ENCODE measurements at places on chromosomes 1 and 21.

DNA sequence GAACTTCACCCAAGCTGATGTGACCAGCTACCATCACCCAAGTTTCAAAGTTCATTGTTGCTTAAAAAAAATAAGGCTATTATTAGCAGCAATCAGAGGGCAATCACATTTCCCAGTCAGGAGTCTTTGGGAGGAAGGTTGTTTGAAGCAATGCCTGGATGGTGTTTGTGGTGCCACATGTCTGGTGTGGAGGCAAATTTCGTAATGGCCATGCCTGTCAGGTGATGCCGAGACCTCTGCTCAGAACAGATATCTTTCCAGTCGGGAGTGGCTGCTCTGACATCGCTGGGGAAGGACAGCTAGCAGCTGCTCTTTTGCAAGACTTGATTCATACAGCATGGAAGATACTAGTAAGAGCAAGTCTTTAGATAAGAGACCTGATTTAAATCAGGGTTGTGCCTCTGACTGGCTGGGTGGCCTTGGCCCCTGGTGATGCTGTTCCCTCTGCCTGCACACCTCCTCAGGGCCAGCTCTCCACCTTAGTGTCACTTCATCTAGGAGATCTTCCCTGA, 187.8 kb upstream of the JUN start:
- no peak for DNase-seq

GRCh38 chr1:35231287-35231686, 37.2 kb upstream of the ZMYM4 start:
- no peak for DNase-seq

DNA sequence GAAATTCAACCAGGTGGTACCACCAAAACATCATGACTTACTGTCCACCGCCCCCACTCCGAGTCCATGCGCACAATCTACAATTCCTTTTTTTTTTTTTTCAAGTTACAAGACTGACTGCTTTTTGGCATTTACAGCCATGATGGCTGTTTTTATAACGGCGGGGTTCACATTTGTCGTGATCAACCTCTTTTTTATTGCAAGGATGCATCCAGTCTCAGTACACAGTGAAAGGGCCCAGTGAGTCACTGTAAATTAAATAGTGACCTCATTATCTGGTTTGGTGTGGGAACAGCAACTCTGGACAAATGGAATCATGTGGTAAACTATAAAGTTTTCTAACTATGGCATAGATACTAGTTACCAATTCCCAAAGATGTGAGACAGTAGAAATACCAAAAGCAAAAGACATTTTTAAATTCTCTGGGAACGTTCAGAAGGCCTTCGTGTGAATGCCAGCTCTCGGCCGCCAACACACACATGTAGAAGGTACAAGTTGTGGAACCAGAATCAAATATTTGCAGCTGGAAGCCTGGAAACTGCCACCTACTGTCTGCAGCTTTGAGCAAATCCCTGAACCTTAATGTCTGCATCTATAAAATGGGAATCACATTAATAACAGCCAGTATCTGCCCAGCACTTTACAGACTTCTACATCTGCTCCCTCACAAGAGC, 4.9 kb downstream of the GLIS1 start:
- no peak for DNase-seq

DNA sequence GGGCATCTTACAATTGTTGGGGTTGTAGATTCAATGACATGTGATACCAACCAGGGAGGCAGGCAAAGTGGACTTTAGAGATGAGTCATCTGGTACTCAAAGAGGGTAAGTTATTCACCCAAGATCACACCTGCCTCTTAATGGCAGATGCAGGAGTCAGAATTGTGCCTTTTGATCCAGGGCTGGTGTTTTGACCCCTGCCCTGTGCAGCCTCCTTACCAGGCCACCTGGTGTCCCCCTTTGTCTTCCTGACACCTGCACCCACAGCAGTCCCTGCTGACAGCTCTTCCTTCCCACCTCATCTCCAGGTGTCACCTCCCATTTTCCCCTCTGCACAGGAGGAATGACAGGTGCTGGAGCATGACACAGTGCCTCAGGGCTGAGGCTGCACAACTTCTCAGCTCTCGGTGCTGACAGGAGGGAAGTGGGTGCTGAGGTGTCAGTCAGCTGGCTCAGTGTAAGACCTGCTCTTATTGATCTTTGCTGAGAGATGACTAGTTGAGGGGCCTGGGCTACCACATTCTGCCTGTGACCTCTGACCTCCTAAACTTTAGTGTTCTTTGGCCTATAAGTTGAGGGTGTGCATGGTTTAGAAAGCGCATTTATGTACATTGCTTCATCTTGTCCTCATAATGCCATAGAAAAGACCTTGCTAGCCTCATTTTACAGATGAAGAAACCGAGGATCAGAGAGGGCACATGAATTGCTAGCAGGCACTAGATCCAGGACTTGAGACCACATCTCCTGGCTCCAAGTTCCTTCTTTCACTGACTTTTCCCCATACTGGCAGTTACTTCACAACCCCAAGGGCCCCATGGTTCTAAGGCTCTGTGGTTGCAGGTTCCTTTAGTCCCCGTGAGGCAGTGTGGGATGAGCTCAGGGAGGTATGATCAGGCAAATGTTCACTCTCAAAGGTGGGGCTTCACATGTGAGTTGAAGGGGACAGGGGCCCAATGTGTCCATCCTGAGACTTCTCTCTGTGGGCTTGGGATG, 31.3 kb downstream of the CACNA1E start:
- DNase-seq, result no peak

DNA sequence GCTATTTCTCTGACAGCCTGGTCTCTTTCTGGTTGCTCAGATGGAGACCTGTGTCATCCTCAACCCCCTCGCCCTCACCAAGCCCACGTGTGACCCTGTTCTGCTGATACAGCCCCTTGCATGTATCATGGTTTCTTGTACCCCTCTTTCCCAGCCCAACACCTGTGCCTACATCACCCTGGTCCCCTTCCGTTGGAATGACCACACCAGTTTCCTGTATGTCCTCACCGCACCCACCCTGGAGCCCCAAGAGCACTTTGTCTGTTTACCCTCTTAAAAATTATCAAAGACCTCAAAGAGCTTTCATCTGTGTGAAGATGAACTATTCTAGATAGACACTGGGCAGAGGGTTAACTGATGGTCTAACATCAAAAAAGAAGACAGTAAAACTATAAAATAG, 179.5 kb downstream of the GALNT2 start:
- DNase-seq, result no peak

DNA sequence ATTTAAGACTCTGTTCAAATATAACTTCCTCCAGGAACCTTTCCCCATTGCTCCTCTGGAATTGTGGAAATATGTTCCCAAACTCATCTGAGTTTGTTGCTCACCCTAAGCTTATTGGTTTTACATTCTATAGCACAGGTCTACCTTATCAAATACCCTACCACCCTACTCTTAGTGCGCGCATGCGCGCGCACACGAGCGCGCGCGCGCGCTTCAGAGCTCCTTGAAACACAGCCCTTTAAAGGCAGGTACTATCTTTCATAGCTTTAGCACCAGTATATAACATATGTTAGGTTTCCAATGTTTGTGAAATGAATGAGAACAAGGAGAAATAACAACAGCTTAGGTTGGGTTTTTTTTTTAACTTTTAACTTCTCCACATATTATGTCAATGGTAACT, 3.5 kb downstream of the IPP start:
- DNase-seq, result no peak

- no peak for DNase-seq
Measured at GRCh38 chr1:110235181-110235833, 25.2 kb downstream of the KCNC4 start.

Measured in stimulated activated CD4-positive, alpha-beta T cell treated with anti-CD3 and anti-CD28 coated beads, Interleukin-1b, Interleukin-23, amount 100 ng/mL, for 1 hour (primary cell).